ENCODE measurements at places on chromosomes 16 and 17.

- DNase-seq, result no peak
Measured at GRCh38 chr17:28506763-28507487, 777 bp downstream of the FOXN1 start.

GRCh38 chr16:70756071-70756470 lies 44.9 kb downstream of the VAC14 start:
- DNase-seq, result no peak

DNA sequence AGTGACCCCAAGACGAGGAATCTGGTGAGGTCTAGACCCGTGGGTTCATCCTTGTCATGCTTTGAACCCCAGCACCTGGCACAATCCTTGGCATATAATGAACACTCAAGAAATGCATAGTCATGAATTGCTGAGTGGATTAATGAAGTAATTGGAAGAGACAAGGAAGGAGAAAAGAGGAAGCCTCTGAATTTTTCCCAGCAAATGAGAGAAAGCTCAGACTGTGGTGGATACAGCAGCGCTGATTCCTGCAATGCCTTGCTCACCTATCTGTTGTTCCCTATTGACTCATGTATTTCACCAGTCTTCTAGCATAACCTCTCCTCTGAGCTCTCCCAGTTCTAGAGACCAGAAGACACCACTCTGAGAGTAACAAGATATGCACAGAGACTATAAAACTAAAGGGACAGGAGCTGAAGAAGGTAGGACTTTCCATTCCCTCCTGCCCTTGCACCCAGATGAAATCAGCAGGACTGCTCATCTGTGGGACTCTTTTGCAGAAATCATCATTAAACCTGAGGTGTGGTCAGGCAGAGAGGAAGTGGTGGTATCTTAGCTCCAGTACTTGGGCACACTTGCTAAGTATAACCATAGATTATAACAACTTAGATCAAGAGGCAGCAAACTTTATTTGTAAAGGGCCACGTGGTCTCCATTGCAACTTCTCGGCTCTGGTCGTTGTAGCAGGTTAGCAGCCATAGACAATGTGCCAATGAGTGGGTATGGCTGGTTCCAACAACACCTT lies 102.8 kb downstream of the MAF start:
- DNase-seq, result no peak

DNA sequence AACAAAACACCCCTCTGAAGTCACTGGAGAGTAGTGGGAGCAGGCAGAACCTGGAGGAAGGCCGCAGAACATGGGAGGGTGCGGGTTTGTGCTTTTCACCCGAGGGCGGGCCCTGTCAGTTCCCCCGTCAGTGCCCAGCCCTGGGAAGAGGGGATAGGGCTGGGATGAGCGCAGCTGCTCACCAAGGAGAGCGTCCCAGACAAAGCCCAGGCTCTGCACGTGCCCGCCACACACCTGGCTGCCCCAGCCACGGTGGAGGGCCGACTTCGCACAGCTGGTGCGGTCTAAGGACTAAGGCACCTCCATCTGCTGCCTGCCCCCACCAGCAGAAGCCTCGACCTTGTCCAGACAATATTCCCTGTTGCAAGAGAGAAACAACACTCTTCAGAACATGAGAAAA lies 39.5 kb downstream of the ZCCHC14 start:
- DNase-seq, result no peak

GRCh38 chr17:65290616-65291015 lies 153.4 kb downstream of the RGS9 start:
- DNase-seq, result no peak

- DNase-seq, result no peak
Measured at GRCh38 chr17:29090750-29091605, 48.0 kb downstream of the PIPOX start.

DNA sequence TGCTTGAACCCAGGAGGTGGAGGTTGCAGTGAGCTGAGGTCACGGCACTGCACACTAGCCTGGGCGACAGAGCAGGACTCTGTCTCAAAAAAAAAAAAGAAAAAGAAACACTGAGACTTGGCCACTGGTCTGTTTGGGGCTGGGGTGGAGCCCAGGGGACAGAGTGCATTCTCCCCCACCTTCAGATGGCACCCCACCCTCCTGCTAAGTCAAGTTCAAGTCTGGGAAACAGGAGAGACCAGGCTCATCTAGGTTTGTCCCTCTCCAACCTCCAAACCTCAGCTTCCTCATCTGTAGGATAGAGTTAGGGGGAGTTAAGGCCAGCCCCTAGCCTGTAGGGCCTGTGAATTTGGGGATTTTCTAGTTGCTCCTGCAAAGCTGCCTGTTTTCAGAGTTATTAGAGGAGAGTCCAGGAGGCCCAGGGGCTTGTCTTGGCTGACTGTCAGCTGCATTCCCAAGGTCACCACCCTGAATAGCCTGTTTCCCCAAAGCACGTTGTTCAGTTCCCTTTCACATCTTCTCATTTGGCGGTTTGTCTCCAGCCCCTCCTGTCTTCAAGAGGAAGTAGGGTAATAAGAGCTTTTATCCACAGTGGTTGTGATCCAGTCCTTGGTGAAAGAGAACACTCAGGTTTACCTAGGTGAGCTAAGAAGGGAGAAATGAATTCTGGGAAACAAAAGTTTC lies 2.2 kb downstream of the MT3 start:
- no peak for DNase-seq

- DNase-seq, result no peak
Measured at GRCh38 chr16:24800586-24800985, 45.2 kb upstream of the SLC5A11 start.

DNA sequence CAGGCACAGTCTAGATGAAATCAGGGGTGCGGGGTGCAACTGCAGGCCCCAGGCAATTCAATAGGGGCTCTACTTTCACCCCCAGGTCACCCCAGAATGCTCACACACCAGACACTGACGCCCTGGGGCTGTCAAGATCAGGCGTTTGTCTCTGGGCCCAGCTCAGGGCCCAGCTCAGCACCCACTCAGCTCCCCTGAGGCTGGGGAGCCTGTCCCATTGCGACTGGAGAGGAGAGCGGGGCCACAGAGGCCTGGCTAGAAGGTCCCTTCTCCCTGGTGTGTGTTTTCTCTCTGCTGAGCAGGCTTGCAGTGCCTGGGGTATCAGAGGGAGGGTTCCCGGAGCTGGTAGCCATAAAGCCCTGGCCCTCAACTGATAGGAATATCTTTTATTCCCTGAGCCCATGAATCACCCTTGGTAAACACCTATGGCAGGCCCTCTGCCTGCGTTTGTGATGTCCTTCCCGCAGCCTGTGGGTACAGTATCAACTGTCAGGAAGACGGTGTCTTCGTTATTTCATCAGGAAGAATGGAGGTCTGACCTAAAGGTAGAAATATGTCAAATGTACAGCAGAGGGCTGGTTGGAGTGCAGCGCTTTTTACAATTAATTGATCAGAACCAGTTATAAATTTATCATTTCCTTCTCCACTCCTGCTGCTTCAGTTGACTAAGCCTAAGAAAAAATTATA lies 1.6 kb downstream of the HBA1 start:
- no peak for DNase-seq

DNA sequence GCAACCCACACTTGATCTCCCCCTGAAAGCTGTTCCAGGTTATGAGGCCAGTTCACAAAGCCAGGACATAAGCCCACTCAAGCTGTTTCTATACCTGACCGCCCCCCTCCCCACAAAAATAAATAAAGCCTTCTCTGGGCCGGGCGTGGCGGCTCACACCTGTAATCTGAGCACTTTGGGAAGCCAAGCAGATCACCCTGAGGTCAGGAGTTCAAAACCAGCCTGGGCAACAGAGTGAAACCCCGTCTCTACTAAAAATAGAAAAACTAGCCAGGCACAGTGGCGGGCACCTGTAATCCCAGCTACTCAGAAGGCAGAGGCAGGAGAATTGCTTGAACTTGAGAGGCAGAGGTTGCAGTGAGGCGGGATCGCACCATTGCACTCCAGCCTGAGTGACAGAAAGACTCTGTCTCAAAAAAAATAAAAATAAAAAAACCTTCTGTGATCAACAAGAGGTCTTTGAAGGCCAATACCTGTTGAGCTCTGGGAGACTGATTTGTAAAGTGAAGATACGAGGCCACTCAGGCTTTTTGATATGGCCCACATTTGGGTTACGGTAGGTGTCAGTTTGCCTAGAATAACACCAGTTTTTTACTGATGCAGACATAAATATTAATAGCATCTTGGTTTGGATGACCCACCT lies 2.2 kb downstream of the KDM8 start:
- DNase-seq, result no peak

GRCh38 chr17:79391376-79392233 lies 219.2 kb downstream of the RBFOX3 start:
- peak; percentile 69 for DNase-seq

DNA sequence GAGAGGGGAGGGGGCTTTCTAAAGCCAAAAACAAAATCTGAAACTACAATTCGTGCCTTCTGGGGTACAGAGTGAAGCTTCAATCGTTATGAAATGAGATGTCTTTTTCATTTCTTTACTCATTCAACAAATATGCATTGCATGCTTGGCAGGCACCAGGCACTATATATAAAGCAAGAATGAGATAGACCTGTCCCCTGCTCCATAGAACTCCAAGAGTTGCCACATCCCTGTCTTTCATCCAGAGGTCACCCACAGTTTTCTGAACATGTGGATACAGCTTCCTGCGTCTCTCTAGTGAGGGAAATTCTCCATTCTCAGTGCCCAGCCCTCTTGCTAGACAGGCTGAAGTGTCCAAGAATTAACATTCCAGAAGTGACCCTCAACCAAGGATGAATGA lies 343.2 kb upstream of the MAF start:
- no peak for DNase-seq

GRCh38 chr17:67218385-67218950 lies 26.5 kb downstream of the HELZ start:
- DNase-seq, result no peak

DNA sequence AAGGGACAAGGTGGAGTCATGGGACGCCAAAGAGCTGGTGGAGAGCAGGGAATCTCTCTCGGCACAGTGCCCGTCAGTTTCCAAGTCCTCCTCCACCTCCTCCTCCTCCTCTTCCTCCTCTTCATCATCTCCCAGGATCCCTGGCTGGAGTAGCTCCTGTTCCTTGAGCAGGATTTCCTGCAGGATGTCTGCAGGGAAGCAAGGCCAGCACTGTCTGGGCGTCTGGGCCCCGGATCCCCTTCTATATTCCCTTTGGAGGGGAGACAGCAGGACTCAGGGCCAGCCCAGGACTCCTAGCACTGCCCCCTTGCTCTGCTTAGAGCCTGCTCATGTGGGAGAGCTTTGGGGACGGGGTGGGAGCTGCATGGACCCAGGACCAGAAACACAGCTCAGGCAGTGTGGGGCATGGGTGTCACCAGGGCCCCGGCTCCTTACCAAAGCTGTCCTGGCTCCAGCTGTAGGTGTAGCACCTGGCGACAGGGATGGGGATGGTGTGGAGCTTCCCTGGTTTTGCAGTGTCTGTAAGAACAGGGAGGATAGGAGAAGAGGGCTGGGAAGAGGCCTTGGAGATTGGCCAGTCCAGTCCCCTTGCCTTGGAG lies 21.3 kb upstream of the PIK3R6 start:
- DNase-seq, result no peak

- DNase-seq, result no peak
Measured at GRCh38 chr17:50664788-50665458, 30.2 kb downstream of the ABCC3 start.

- DNase-seq, result peak; percentile 39
Measured at GRCh38 chr16:89446136-89446974, 44.0 kb downstream of the ANKRD11 start.

DNA sequence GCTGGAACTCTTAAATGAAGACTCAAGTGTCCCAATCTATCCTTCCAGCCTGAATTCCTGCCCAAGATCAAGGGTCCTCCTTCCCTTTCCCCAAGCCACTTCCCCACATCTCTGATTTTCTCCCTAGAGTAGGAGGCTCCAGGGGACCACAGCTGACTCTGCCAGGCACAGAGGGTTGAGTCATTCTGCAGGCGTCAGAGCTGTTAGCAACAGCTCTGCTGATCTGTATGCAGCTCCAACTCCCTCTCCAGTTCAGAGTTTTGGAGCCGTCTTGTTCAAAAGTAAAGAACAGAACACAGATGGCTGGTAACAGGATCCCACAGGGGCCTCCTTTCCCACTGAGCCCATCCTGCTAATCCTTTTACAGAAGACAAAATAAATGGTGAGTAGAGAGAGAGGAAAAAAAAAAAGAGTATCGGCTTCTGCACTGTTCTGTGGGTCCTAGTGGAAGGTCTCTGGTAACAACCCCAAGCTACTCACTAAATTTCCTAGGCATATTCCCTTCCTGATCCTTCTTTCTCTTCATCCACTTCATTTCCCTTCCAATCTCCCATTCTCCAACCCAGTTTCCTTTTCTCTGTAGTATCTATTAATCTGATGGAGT lies 13.4 kb upstream of the TAOK1 start:
- no peak for DNase-seq

- DNase-seq, result peak; percentile 57
Measured at GRCh38 chr16:85334718-85335583, 222.7 kb upstream of the CIBAR2 start.

DNA sequence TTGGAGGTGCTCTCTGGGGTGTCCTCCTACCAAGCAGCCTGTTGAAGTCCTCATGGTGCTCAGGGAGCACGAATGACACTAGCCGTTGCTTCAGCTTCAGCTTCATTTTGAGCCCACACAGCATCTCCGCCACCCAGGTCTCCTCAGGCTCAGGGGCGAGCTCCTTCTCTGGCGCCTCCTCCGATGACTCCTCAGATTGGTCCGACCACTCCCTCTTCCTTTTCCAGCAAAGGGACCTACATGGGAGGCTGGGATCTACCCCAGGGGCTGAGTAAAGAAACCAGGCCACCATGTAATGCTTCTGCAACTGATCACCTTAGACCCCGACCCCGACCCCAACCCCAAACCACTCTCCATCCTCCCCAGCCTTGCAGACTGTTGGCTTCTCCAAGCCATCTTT lies 25.9 kb downstream of the PRR11 start:
- no peak for DNase-seq
